ENCODE measurements at places on chromosomes 2 and 18.

- DNase-seq: no peak
These were observed 226.0 kb downstream of the GULP1 start for GRCh38 chr2:188517549-188518215.

DNA sequence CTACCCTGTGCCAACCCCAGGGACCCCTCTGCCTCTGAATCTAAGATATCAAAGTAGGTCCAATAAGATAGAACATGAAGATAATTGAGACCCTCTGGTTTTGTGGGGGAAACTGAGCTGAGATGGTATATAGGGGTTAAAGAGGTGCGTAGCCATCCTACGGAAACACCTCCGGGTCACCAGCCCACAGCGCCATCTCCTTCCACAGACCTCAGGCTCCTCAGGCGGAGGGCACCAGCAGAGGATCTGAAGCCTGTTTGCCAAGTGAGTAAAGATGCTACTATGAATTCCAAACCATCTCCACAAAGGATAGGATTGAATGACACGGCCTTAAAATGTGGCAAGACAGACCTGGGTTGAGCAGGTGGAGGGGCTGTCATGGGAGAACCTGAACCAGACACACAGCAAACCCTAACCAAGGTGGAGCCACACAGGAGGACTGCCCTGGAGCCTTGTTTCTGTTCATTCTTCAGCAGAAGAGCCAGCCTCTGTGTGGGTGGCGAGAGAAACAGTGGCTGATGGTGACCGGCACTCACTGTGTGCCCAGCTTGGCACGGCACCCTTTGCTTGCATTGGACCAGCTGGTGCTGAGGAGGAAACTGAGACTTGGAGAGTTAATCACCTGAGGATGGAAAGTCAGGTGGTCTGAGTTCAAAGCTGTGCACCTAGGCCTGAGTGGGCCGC is 10.2 kb downstream of the GBX2 start:
- DNase-seq: no peak

DNA sequence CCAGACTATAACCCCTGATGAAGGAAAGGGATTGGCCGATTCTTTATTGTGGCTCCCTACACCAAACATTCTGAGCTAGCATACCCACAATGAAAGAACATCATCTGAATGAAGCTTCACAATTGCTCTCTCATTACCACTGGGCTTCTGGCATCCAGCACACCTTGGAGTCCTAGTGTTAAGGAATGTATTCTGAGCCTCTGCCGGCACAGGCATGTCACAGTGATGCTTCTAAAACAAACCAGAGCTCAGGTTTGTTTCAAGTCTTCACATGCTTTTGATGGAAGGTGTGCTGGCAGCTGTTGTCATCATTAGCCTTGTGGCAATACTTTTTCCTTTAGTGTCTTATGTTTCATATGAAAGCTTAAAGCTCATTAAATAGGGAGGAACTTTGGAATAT is 76.3 kb upstream of the RBBP8 start:
- no peak for DNase-seq

GRCh38 chr2:72431737-72432136 is 284.1 kb upstream of the CYP26B1 start:
- no peak for DNase-seq

GRCh38 chr2:175676813-175677212 is 325.3 kb downstream of the LNPK start:
- DNase-seq: no peak

- no peak for DNase-seq
These were observed 86.6 kb upstream of the ODC1 start for GRCh38 chr2:10534514-10535250.

DNA sequence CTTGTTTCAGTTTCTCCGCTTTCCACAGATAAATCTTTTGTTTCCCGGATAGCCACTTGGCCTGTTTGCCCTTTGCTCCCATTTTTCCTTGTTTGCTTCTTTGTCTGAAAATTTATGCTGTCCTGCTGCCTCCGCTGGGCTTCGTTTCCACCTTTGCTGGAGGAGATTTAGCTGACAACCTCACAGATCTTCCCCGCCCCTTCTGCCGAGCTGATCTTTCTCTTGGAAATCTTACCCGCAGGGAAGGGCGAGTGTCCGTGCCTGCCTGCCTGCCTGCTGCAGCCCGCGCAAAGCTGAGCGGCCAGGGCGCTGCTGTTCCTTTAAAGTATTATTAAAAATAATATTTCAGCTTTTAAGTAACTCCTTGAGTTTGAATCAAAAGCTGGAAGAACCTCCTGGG is 1.4 kb upstream of the XRCC5 start:
- no peak for DNase-seq

DNA sequence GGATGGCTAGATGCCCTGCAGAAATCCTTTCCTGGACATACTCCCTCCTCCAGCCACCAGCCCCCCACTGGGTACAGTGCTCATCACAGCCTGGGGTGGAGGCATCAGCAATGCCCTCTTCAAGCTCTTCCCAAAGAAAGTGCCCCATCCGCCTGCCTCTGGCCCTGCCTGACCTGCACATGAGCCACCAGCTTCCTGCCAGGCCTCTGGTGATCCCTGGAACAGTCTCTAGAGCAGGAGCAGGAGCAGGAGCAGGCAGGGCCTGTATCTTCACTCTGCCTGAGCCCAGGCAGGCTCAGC is 54.1 kb upstream of the CAB39 start:
- no peak for DNase-seq

GRCh38 chr18:46447323-46447722 is 209.7 kb downstream of the LOXHD1 start:
- DNase-seq: no peak

- no peak for DNase-seq
These were observed 99.1 kb downstream of the SMAD2 start for GRCh38 chr18:47831351-47831750.

DNA sequence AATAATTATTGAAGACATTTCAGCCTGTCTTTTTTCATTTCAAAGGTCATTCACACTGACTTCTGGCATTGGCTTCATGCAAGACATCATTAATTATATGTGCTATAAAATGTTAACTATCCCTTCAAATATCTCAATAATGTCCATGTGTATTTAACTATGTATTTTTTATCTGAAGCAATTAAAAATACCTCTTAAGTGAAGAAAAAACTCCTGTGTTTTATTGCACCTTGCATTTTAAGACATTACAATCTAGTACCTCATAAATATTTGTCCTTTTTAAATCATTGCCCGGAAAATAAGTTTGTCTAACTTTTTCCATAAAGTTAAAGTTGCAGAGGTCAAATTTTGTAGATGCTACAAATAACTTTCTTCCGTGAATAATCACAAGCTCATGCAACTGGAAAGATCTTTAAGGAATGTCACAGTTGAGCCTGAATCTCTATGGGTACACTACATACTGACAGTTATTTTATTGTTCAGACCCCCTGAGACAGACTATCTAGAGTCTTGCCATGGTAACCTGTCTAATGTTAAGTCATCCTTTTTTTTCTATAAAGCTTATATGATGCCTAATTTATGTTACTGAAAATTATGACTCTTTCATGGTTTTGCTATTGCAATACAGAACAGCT is 38.4 kb upstream of the COBLL1 start:
- DNase-seq: no peak

GRCh38 chr2:69612200-69612599 is 31.3 kb downstream of the AAK1 start:
- DNase-seq: no peak

DNA sequence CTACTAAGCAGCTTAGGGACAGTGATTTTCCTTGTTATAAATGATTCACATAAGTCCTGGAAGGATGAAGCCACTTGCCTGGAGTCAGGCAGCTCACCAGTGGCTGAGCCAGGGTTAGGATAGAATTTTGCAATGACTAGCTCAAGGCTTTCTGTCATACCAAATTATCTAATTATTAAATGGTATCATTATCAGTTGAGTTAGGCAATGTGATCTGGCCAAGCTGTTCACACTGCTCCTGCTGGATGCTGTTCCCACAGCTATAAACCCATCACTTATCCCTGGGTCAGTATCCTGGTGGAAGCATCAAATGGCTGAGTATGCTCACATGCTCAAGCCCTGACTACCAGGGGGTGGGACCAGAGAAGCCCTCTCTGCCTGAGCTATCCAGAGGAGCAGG is 235.2 kb downstream of the MTX2 start:
- DNase-seq: no peak
